ENCODE measurements at places on chromosomes 12 and 14.
A peak's percentile ranks its signal among the peaks of the same experiment; 100 is the strongest.

DNA sequence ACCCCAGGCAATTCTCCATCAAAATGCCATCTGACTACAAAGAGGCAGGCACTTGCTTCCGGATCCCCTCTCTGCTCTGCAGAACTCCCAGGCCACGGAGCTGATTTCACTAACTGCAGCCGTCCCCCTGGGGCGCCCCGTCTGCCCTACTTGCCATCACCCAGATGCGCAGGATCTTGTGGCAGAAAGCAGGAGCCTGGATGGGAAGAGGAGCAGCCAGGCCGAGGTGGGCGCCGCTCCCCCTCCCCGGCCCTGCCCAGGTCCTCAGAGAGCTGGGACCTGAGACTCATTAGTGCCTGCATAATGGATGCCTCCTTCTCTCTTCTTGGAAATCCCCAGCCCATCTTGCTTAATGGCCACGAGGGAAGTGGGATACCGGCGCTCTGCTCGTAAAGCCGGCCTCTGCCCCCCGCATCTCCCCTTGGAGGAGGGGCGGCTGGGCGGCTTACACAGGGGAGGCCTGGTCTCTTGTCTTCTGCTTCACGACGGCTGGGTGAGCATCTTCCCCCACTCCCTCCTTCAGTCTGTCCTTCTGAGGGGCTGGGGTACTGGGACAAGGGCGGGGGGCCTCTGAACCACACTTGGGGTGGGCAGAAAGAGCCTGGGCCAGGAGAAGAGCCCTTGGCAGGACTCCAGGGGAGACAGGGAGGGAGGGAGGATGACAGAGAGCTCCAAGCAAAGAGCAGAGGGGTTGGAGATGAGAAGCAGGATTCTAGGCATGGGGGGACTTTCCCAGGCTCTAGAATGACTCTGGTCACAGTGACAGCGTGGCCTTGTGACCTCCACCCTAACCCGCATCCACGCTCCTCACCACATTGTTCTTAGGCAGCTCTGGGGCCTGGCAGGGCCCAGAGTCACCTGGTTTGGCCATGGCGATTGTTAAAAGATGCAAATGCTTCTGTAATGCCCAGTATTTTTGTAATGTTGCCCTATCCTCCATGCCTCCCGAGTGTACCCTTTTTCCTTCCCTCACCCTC, 19.4 kb upstream of the EML1 start:
- DNase-seq = no peak

- no peak for DNase-seq
Observed at GRCh38 chr12:65825507-65826352, 1.4 kb downstream of the HMGA2 start.

DNA sequence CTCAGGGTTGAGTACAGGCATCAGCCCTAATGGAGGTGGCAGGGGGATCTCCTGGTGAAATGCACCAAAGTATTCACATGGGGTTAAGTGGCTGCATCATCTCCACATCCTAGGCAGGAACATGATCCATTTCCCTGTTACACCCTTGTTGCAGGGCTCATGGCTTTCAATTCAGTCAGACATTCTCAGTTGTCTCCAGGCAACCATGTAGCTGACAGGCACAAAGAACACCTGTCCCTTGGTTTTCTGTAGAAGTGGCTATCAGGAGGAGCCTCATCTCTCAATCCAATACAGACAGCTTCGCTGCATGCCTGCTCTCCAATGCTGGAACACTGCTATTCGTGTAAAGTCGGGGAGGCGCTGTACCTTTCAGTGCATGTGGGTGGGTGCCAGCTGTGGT, 299.0 kb upstream of the FOXG1 start:
- DNase-seq = no peak

GRCh38 chr12:66144791-66145754, 14.5 kb upstream of the LLPH start:
- DNase-seq = peak; percentile 38

- no peak for DNase-seq
Observed at GRCh38 chr12:76588881-76589565, 29.5 kb upstream of the OSBPL8 start.

- no peak for DNase-seq
Observed at GRCh38 chr14:38554026-38554425, 298.1 kb upstream of the CLEC14A start.

GRCh38 chr12:110254971-110255540, 26.0 kb upstream of the ATP2A2 start:
- DNase-seq = no peak

DNA sequence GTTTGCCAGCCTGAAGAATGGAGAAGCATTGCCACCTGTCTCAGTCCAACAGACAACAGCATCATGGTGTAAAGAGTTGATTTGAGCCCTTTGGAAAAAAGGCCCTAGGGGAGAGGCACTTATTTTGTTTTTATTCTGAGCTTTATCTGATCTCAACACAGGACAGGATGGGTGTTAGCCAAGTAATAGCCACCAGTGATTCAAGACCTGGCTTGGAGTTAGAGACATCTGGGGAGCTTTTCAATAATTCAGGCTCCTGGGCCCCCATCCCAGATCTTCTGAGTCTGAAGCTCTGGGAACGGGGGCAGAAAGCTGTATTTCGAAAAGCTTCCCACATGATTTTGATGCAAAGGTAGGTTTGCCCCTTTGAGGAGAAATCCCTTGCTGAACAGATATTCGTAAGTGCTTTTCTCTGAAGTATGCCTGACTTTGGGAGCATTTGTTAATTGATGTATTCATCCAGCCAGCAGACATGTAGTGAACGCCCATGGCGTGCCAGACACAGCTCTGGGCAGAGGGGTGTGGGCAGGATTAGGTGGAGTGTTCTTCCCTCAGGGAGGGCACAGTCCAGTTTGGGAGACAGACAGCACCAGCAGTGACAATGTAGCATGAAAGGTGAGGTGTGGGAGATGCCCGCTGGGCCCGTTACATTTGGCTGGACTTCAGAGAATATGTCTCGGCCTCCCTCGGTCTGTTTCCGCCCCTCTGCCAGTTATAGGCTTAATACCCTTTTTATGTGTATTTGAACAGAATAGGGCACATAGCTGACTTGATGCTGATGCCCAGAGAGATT, 72.5 kb downstream of the TSPAN9 start:
- DNase-seq = no peak

DNA sequence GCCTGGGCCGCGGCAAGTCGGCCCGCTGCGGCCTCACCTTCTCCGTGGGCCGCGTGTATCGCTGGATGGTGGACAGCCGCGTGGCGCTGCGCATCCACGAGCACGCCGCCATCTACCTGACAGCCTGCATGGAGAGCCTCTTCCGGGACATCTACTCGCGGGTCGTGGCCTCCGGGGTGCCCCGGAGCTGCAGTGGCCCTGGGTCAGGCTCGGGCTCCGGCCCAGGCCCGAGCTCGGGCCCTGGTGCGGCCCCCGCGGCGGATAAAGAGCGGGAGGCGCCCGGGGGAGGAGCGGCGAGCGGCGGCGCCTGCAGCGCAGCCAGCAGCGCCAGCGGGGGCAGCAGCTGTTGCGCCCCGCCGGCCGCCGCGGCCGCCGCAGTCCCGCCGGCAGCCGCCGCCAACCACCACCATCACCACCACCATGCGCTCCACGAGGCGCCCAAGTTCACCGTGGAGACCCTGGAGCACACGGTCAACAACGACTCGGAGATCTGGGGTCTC, 226.2 kb upstream of the CRY1 start:
- no peak for DNase-seq

DNA sequence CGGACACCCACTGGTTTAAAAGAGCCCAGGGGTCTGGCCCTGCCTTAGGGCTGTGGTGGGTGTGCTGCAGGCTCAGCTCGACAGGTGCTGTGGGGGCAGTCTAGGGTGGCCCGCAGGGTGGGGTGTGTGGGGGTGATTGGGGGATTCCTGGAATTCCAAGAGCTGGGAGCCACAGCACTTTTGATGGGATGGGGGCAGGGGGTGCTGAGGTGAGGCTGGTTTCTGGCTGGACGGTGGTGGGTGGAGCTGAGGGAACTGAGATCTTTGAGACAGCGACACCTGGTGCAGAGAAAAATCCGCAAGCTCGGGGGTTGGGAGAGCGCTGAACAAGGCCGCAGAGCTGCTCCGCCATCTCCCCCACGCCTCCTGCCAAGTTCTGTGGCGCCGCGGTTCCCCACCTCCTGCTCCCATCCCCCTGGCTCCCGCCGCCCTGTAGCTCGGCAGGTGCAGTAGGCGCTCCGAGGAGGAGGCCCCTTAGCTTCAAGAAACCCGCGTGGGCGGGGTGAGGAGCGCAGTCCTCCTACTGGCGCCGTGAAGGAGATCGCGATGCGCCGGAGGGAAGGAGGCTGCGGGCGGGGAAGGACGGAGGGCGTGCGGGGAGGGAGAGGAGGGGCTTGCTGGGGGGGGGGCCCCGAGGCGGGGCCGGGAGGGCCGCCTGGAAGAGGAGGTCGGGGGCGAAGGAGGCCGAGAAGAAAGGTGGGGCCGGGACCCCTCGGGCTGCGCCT, 1.3 kb upstream of the TEDC1 start:
- DNase-seq = peak; percentile 86

GRCh38 chr12:124422570-124423523, 128.0 kb downstream of the RFLNA start:
- DNase-seq = no peak

DNA sequence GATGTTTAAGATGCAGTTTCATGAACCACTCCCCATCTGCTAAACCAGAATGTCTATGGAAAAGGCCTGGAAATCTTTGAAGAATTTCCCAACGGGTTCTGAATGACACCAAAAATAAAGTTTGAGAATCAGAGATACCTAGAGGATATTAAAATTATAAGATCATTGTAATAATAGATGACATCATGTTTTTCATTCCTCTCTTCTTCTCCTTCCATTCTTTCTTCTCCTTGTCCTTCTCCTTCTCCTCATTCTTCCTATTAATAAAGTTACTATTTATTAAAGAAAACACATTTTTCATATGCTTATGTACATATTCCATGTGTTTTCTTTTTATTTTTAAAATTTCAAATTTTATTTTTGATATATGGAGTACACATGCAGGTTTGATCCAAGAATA, 1449.4 kb downstream of the LRFN5 start:
- no peak for DNase-seq
